ENCODE measurements at places on chromosomes 1 and 21.

DNA sequence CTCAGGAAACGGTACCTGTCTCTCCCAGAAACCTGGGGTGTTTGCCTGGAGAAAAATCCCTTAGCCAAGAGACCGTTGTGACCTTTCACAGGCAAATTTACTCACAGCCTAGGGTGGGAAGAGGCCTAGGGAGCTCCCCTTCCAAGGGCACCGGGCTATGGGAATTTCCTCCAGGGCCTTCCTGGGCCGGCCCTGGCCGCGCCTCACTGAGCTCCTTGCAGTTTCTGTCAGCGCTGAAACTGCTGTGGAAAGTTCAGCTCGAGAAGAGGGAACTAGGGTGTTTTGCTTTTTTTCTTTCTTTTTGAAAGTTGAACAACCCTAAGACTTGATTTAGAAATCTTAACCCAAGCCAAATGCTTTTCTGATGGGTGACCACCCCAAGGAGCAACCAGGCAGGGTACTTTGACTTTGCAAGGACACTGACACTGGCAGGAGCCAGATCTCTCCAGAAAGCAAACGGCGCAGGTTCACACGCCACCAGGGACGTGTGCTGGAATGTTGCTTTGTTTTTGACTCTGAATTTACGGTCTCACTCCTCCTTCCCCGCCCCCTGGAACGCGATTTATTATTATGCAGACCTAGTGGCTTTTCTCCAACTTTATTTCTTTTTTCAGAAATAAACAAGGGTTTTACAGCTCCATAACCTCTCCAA is 229.6 kb upstream of the JUN start:
- DNase-seq = no peak

GRCh38 chr21:32233722-32234301 is 45.0 kb downstream of the MIS18A start:
- DNase-seq = no peak

DNA sequence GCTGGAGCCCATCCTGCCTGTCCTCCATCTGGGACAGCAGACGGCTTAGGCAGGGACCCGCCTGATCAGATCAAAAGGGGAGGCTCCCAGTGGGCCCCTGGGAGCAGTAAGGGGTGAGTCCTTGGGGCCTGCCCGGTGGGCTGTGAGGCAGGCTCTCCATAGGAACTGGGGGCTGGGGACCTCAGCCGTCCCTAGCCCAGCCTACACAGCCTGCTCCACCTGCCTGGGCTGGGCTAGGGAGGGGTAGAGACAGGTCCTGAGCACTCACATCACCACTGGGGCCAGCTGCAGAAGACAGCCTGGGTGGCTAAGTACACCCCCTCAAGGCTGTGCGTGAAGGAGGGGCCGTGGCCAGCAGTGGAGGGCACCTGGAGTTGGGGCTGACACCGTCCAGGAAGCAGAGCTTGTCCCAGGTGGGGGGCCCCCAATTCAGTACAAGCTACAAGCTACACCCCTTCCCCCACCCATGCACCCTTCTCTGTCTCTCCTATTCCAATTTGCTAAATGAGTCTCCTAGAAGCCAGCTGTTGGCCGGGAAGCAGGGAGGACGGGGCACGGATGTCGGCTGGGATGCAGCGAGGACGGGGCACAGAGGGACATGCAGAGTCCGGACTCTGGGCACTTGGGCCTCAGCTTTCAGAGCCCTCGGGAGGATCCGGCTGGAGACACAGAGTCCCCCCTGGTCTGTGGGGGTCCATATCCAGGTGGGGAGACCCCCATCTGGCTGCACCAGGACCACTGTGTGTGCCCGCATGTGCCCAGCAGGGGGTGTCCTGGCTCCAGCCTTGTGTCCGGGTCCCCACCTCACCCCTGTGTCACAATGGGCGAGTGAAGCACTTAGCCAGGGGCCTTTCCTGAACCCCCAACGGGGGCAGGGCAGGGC is 1.7 kb downstream of the ISG15 start:
- DNase-seq = no peak

DNA sequence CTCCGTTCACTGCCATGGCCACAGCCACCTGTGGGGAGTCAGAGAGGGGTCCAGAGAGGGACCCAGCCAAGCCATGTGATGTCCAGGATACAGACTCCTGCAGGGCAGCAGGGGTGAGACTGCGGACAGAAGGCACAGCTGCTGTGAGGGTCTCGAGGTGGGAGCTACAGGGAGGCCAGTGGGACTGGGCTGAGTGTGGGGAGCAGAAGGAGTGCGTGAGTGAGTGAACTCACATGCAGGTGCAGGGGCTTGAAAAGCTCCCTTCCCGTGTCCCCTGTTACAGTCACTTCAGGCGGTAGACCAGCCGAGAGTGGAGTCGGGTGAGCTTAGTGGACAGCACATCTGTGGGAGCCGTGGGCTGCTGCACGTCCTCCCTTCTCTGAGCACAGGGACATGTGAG is 42.4 kb downstream of the S100B start:
- DNase-seq = no peak

- DNase-seq = no peak
Observed at GRCh38 chr21:28928578-28929420, 63.9 kb downstream of the LTN1 start.

- DNase-seq = no peak
Observed at GRCh38 chr1:231665101-231665500, 38.5 kb downstream of the DISC1 start.

DNA sequence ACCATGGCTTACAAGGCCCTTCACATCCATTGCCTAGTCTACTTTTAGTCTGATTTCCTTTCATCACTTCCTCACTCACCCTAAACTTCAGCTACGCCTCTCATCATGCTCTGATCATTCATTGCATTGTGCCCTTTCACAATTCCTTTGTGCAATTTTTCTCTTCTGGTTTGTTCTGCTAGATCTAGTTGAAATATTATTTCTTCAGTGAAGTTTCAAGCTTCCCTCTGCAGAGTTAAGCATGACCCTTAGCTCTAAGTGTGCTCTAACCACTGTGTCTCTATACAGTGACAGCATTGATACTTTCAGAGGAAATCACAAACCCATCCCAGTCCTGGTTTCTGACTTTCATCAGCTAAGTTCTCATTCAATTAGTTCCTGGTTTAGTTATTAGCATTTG is 166.1 kb downstream of the PLA2G4A start:
- no peak for DNase-seq

- peak; percentile 56 for DNase-seq
Observed at GRCh38 chr1:11645670-11646265, 8.5 kb downstream of the FBXO2 start.

- no peak for DNase-seq
Observed at GRCh38 chr1:180352588-180352987, 122.5 kb downstream of the LHX4 start.

DNA sequence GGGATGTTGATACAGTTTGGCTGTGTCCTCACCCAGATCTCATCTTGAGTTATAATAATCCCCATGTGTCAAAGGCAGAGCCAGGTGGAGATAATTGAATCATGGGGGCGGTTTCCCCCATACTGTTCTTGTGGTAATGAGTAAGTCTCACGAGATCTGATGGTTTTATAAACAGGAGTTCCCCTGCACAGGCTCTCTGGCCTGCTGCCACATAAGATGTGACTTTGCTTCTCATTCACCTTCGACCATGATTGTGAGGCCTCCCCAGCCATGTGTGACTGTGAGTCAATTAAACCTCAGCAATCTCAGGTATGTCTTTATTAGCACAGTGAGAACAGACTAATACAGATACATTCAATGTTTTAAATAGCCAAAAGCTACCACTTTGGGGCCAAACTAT is 41.1 kb downstream of the SLC35F3 start:
- DNase-seq = no peak

DNA sequence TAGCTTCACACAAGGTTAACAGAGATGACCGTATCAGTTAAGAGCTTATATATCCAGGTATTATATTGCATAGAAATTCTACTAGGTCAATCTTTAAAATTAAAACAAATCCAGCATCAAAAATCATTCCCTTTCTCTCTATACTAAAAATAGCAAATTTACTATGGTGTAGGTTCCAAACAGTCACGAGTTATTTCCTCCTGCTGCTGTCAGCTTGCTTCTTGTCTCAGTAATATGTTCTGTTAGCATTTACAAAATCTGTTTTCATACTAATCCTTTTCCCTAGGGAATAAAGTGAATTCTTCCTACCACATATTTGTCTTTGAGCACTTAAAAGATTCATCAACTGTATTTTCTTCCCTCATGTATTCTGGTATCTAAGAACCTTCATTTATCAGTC is 2.5 kb downstream of the WDR26 start:
- DNase-seq = no peak

GRCh38 chr1:41490911-41491310 is 6.4 kb upstream of the EDN2 start:
- DNase-seq = no peak

DNA sequence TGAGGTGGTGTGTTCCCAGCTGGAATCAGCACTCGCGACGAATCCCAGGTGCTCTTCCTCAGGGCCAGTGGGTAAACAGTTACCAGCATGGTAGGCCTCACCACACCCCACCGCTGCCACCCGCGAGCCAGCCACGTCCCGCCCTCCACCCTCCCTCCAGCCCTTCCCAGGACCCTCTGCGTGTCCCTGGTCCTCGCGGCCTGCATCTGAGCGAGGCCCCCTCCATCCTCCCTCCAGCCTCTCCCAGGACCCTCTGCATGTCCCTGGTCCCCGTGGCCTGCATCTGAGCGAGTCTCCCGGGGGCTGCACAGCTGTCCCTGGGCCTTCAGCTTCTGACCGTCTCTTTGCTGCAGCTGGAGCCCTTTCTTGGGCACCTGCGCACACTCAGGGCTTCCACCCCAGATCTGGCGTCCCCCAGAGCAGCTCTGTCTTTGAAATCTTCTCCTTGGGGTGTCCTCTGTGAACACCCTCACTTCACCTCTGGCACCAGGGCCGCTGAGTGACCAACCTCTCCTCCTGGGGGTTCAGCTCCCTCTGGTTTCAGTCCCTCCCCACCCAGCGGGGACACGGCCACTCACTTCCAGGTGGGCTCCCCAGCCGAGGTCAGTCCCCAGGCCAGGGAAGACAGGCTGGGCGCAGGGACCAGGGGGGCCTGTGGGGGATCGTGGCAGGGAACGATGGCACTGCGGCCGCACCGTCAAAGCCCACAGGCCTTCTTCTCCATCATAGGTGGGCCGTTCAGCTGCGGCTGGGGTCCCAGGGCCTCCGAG is 57.8 kb upstream of the COL6A2 start:
- no peak for DNase-seq

GRCh38 chr1:23122023-23122748 is 46.5 kb downstream of the LUZP1 start:
- no peak for DNase-seq

DNA sequence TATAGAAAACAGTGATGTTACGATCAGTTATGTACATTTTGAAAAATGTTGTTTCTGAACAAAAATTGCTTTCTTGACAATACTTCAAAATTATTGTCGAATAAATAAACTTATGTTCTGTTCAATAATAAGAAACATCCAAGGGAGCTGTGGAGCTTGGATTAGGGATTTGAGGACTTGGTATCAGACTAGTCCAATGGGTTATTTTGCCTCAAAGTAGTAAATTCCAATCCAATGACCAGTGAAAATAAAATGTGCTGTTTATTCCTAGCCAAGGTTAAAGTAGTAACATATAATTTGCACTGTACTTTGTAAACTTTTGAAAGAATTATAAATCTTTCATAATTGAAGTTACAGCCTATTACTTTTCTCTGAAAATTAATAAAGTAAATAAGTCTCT is 79.1 kb upstream of the IVNS1ABP start:
- no peak for DNase-seq
